ENCODE measurements at places on chromosomes 5 and 9. TPM values are rescaled to one million over a fixed set of nuclear protein-coding genes. Genes with fewer than 3 reads are reported as not detected.

GRCh38 chr9:133008406-133008805 lies 22.4 kb upstream of the GTF3C5 start:
- H3K27ac ChIP-seq = no peak overlapping the region
- H3K27me3 ChIP-seq = no peaks in the 10 kb centered on the region
- DNase-seq = no peak
- H3K4me1 ChIP-seq = no peaks in the 10 kb centered on the region

DNA sequence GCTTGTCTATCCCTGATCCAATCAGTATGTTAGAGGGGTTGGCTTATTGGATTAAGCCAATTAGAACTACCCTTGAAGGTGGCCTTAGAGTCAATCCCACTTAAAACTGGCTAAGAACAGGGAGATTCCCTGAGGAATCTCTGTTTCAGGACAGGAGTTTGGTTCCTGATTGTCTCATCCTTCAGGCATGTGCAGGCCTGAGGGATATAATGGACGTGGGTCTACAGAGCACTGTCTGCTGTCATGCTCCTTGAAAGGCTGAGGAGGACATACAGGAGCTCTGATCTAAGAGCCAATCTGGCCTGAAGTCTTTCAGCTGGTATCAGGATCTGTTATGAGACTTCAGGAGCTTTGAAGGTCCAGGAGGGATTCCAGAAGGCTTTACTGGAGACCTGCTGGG lies 36.2 kb upstream of the PRXL2C start:
- DNase-seq = no peak
- H3K36me3 ChIP-seq = no peaks in the 10 kb centered on the region
- no peak overlapping the region for H3K4me3 ChIP-seq
- no peak overlapping the region for H3K27ac ChIP-seq

The FOXI1 gene
- total RNA-seq = 0.44 TPM

The DOCK2 gene
- total RNA-seq = 1.4 TPM

DNA sequence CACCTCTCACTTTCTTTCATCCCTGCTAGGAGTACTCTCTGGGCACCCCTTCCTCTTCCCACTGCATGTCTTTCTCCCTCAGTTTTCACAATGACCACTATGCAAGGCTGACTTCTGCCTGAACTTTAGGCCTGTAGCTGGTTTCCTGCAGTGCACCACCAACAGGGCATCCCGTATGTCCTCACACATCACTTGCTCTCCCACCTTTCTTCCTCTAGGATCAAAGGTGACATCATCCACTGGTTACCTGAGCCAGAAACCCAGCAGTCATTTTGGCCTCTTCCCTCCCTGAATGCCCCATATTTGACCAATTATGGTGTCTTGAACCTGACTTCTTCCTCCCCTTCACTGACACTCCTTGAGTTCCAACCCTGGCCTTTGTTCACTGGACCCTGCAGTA lies 8.5 kb downstream of the GAS1 start:
- peaks cover 5% of the 10 kb centered on the region for H3K27me3 ChIP-seq
- H3K4me1 ChIP-seq = no peaks in the 10 kb centered on the region
- no peak overlapping the region for H3K27ac ChIP-seq
- H3K4me3 ChIP-seq = no peak overlapping the region
- no peaks in the 10 kb centered on the region for H3K36me3 ChIP-seq

DNA sequence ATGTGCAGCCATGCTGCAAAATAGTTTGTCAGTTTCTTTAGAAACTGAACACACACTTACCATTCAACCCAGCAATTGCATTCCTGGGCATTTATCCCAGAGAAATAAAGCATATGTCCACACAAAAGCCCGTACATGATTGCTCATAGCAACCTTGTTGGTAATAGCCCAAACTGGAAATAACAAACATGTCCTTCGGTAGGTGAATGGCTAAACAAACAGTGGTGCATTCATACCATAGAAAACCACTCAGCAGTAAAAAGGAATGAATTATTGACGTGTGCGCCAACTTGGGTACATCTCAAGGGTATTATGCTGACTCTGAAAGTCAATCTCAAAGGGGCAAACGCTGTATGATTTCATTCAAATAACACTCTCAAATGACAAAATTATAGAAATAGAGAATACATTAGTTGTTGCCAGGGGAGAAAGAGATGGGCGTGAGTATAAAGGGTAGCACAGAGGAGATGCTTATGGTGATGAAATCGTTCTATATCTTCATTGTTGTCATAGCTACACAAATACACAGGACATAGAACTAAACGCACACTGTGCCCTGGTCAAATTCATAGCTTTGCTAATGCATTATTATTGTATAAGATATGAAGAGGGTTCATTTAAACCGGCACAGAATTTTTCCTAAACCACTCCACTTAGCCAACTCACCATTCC lies 58.2 kb downstream of the DRD1 start:
- H3K27ac ChIP-seq = no peak overlapping the region
- H3K4me3 ChIP-seq = no peak overlapping the region
- H3K27me3 ChIP-seq = no peaks in the 10 kb centered on the region
- no peak for DNase-seq

DNA sequence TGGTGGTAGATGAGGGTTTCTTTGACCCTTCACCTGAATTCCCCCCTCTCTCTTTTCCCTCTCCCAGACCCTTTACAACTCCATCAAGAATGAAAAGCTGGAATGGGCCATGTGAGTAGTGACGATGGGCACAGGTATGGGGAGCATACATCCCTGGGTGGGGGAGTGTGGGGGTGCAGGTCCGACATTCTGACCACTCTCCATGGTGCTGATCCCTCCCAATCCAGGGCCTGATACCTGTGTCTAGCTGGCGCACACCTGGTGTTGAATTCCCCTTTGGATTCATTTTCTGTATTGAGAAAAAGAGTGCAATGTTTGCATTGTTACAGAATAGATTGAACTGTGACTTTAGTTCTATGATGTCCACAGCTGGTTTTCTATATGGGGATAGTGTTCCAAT lies 40.0 kb downstream of the PSD2 start:
- no peaks in the 10 kb centered on the region for H3K36me3 ChIP-seq
- no peak overlapping the region for H3K4me3 ChIP-seq
- peaks cover 23% of the 10 kb centered on the region for H3K27me3 ChIP-seq
- H3K27ac ChIP-seq = no peak overlapping the region
- DNase-seq = no peak

DNA sequence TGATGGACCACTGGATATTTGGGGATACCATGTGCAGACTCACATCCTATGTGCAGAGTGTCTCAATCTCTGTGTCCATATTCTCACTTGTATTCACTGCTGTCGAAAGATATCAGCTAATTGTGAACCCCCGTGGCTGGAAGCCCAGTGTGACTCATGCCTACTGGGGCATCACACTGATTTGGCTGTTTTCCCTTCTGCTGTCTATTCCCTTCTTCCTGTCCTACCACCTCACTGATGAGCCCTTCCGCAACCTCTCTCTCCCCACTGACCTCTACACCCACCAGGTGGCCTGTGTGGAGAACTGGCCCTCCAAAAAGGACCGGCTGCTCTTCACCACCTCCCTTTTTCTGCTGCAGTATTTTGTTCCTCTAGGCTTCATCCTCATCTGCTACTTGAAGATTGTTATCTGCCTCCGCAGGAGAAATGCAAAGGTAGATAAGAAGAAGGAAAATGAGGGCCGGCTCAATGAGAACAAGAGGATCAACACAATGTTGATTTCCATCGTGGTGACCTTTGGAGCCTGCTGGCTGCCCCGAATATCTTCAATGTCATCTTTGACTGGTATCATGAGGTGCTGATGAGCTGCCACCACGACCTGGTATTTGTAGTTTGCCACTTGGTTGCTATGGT lies 54.5 kb upstream of the HNRNPA0 start:
- DNase-seq = no peak
- H3K4me3 ChIP-seq = no peak overlapping the region
- no peaks in the 10 kb centered on the region for H3K36me3 ChIP-seq
- H3K27me3 ChIP-seq = no peaks in the 10 kb centered on the region

GRCh38 chr5:115543365-115544042 lies 1.1 kb downstream of the FEM1C start:
- peaks cover 22% of the 10 kb centered on the region for H3K4me1 ChIP-seq
- DNase-seq = no peak
- peaks cover 18% of the 10 kb centered on the region for H3K36me3 ChIP-seq
- H3K4me3 ChIP-seq = peak overlapping the region; percentile 92
- peak overlapping the region; percentile 84 for H3K27ac ChIP-seq

The PCDHA3 gene
- not detected for total RNA-seq

The MOB3B gene
- total RNA-seq = 0.03 TPM

GRCh38 chr5:137174196-137174595 lies 324.9 kb downstream of the SPOCK1 start:
- 0 out of 2 replicates have a peak, but pooled peaks cover 2% of the 10 kb centered on the region for H3K27me3 ChIP-seq
- no peak overlapping the region for H3K27ac ChIP-seq
- no peak overlapping the region for H3K4me3 ChIP-seq
- no peaks in the 10 kb centered on the region for H3K36me3 ChIP-seq
- DNase-seq = no peak

DNA sequence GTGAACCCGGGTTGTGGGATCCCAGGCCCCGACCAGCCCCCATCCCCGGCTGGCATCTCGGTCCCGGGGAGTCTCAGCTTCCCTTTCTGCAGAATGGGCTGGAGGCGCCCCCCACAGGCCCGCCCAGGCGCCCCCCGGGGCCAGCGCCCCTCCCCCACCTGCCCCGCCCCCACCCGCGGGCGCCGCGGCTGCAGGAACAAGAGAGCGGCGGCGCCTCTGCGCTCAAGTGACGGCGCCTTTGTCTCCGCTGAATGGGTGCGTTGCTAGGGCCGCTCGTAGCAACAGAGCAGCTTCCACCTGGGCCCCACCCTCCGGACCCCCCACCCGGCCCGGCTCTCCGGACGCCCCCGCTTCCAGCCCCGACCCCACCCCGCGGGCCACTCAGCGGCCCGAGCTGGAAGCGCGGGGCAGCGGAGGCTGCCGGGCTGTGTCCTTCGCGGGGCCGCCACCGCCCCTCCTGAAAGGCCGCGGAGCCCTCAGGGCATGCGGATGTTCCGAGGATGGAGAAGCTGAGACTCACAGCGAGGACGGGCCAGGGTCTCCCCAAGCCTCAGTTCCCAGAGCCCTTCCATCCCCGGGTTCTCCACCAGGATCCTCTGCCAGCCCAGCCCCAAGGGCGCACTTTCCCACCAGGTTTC lies 27.5 kb downstream of the ADGRD2 start:
- H3K36me3 ChIP-seq = no peaks in the 10 kb centered on the region
- DNase-seq = no peak
- H3K4me3 ChIP-seq = peak overlapping the region; percentile 23
- H3K27me3 ChIP-seq = no peaks in the 10 kb centered on the region

- peak overlapping the region; percentile 85 for H3K27ac ChIP-seq
- no peaks in the 10 kb centered on the region for H3K27me3 ChIP-seq
- no peak for DNase-seq
- H3K36me3 ChIP-seq = no peaks in the 10 kb centered on the region
- peaks cover 9% of the 10 kb centered on the region for H3K4me1 ChIP-seq
Measured at GRCh38 chr9:83957248-83957513, 22.8 kb downstream of the HNRNPK start.

The SPATA31A5 gene
- not detected for total RNA-seq

- no peaks in the 10 kb centered on the region for H3K36me3 ChIP-seq
- no peak for DNase-seq
- no peak overlapping the region for H3K27ac ChIP-seq
Measured at GRCh38 chr9:127210851-127211730, 53.5 kb upstream of the GARNL3 start.

The GALNT12 gene
- 3.3 TPM for total RNA-seq

The ANKRD34B gene
- total RNA-seq = 0.10 TPM

The OR13C5 gene
- total RNA-seq = not detected

The PGGT1B gene
- total RNA-seq = 37.7 TPM

DNA sequence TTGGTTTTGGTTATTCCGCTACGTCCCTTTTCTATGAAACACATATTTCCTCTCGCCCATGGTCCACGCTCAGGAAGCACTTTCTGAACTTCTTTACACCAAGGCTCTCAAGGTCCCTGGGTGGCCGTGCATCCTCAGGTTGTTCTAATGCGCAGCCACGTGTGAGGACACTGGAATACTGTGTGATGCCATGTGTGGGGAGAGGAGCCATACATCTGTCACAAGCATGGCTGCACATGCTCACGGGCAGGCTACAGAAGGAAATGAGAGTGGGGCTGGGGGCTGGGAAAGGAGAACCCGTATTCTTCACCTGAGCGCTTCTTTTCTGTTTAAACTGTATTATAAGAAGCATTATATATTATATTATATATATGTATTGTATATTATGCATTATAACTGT lies 36.7 kb downstream of the PRRT1B start:
- H3K36me3 ChIP-seq = no peaks in the 10 kb centered on the region
- no peaks in the 10 kb centered on the region for H3K27me3 ChIP-seq
- DNase-seq = no peak
- no peak overlapping the region for H3K27ac ChIP-seq

- no peaks in the 10 kb centered on the region for H3K27me3 ChIP-seq
- H3K4me3 ChIP-seq = no peak overlapping the region
- no peaks in the 10 kb centered on the region for H3K4me1 ChIP-seq
Measured at GRCh38 chr9:95102572-95102971, 214.9 kb downstream of the FANCC start.

Measured in Panc1 (cell line).